Spleen (tissue), 13 donors: ENCODE measurements at places on chromosomes 6 and 20. TPM values are rescaled to one million over a fixed set of nuclear protein-coding genes. Genes with fewer than 3 reads are reported as not detected.
A peak's percentile ranks its signal among the peaks of the same experiment; 100 is the strongest.

The ATP6V1G2 gene
- 2.8 TPM for total RNA-seq

The DLL1 gene
- total RNA-seq, result 106 TPM

The RIMS4 gene
- total RNA-seq, result not detected

The TGM3 gene
- total RNA-seq, result not detected

The OR2H1 gene
- not detected for total RNA-seq

The GPLD1 gene
- 2.0 TPM for total RNA-seq

The ALDH8A1 gene
- 0.52 TPM for total RNA-seq

The RRBP1 gene
- total RNA-seq, result 78.8 TPM

The PPP2R5D gene
- 40.2 TPM for total RNA-seq

The CCR6 gene
- 37.0 TPM for total RNA-seq

The SPATS1 gene
- total RNA-seq, result not detected

- no peak overlapping the region for H3K4me3 ChIP-seq
- H3K27ac ChIP-seq, result no peak overlapping the region
- no peaks in the 10 kb centered on the region for H3K36me3 ChIP-seq
- H3K4me1 ChIP-seq, result no peaks in the 10 kb centered on the region
These were observed 168.9 kb upstream of the COL21A1 start for GRCh38 chr6:56416247-56416646.

GRCh38 chr6:44800784-44801592 is 413.5 kb downstream of the CDC5L start:
- no peak overlapping the region for H3K4me3 ChIP-seq
- H3K36me3 ChIP-seq, result no peaks in the 10 kb centered on the region
- H3K4me1 ChIP-seq, result no peaks in the 10 kb centered on the region
- no peak for DNase-seq

GRCh38 chr20:46835418-46835817 is 59.2 kb upstream of the EYA2 start:
- DNase-seq, result no peak
- H3K4me3 ChIP-seq, result no peak overlapping the region
- H3K27me3 ChIP-seq, result no peaks in the 10 kb centered on the region
- H3K27ac ChIP-seq, result no peak overlapping the region
- no peaks in the 10 kb centered on the region for H3K36me3 ChIP-seq

GRCh38 chr6:8914700-8915099 is 479.4 kb upstream of the SLC35B3 start:
- DNase-seq, result no peak
- H3K4me1 ChIP-seq, result no peaks in the 10 kb centered on the region
- no peaks in the 10 kb centered on the region for H3K36me3 ChIP-seq

DNA sequence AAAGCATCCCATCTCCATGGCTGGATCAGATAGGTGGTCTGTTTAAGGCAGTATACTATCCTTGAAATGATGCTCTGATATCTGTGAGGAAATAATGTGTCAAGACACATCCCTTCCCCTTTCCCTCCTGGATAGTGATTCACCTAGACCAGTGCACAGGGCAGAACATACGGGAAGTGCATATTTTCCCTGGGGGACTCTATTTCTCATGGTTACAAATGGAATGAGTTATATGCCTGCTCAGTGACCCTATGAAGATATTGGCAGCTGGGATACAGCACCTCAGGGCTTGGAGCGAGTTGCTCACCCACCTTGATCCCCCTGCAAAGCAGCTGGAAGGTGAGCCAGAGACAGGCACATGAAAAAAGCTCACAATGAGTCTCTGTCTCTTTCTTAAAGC is 67.5 kb upstream of the PRL start:
- H3K36me3 ChIP-seq, result no peaks in the 10 kb centered on the region
- DNase-seq, result no peak
- no peaks in the 10 kb centered on the region for H3K4me1 ChIP-seq
- H3K27ac ChIP-seq, result no peak overlapping the region
- H3K4me3 ChIP-seq, result no peak overlapping the region
- H3K27me3 ChIP-seq, result no peaks in the 10 kb centered on the region

GRCh38 chr20:35518955-35519354 is 10.5 kb downstream of the C20orf173 start:
- H3K27me3 ChIP-seq, result no peaks in the 10 kb centered on the region
- H3K36me3 ChIP-seq, result peaks cover 16% of the 10 kb centered on the region
- H3K27ac ChIP-seq, result no peak overlapping the region
- no peak overlapping the region for H3K4me3 ChIP-seq

- H3K4me3 ChIP-seq, result no peak overlapping the region
- H3K36me3 ChIP-seq, result no peaks in the 10 kb centered on the region
- no peaks in the 10 kb centered on the region for H3K27me3 ChIP-seq
- DNase-seq, result no peak
These were observed 299.3 kb upstream of the ECI2 start for GRCh38 chr6:4434655-4435054.

GRCh38 chr6:17066610-17067009 is 35.2 kb upstream of the STMND1 start:
- DNase-seq, result no peak
- no peaks in the 10 kb centered on the region for H3K36me3 ChIP-seq

- no peaks in the 10 kb centered on the region for H3K27me3 ChIP-seq
- no peak for DNase-seq
- no peak overlapping the region for H3K27ac ChIP-seq
- peaks cover 18% of the 10 kb centered on the region for H3K4me1 ChIP-seq
- no peak overlapping the region for H3K4me3 ChIP-seq
These were observed 34.9 kb upstream of the SHLD1 start for GRCh38 chr20:5715071-5715841.

DNA sequence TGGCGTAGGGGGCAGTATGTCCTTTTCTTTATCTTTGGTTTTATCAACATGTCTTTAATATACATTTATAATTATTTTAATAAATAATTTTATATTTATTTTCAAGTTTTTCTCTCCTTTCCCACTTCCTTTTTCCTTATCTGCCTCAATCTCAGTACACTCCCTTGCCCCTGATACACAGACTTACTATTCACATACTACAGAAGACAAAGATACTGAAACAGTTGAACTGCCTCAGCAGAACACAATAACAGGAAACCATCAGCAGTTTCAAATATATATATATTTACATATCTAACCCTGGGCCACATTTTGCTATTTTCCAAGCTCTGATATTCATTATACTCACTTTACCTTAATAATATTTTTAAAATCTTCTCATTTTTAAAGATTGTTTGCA is 19.8 kb downstream of the IBTK start:
- peaks cover 3% of the 10 kb centered on the region for H3K36me3 ChIP-seq
- H3K27ac ChIP-seq, result no peak overlapping the region
- H3K27me3 ChIP-seq, result no peaks in the 10 kb centered on the region
- no peaks in the 10 kb centered on the region for H3K4me1 ChIP-seq
- no peak for DNase-seq
- no peak overlapping the region for H3K4me3 ChIP-seq

DNA sequence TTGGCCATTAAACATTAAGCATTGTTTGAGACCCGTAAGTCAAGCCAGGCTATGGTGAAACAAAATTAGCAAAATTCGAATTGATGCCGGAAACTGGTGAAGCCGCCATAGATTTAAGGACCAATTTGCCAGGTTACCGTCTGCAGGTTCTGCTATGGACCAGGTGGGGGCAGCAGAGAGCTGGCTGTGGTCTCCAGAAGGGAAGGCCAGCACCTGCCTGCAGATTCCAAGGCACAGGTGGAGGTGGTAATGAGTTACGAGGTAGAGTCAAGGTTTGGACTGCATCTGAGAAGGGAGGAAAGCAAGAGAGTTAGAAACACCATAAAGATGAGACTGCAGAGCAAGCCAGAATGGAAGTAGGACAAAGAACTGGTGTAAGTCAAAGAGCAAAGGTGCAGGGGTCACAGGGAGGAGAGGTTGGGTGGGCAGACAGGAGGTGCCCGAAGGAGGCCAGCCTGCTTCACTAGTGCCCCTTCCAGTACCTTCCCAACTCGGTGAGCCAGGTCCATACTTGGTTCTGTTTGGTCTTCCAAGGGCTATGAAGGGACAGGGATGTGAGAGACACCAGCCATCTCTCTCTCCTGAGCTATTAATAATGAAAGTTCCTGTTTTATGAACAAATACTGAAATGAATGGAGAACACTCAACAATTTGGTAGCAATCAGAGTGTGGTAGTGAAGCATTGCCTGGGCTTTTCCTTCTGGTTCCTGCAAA is 131.6 kb upstream of the ESR1 start:
- H3K27me3 ChIP-seq, result no peaks in the 10 kb centered on the region
- H3K4me1 ChIP-seq, result peaks cover 5% of the 10 kb centered on the region
- peak; percentile 82 for DNase-seq
- no peaks in the 10 kb centered on the region for H3K36me3 ChIP-seq
- H3K27ac ChIP-seq, result no peak overlapping the region

DNA sequence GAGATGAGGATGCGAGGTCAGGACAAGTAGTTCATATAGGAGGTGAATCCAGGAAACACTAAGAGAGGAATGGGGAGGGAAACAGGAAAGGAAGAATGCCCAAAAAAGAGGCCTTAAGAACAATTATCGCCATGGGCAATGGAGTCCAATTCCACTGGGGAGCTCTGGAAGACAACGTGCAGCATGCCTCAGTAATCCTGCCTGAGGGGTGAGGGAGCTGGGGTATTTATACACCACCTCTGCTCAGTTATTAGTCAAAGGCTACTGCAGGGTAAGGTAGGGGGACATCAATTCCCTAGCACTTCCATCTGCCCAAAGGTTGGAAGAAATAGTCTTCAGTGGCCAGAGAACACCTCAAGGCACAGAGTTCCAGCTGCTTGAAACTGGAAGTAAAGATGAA is 96.4 kb downstream of the ZNF217 start:
- no peaks in the 10 kb centered on the region for H3K36me3 ChIP-seq
- H3K4me1 ChIP-seq, result no peaks in the 10 kb centered on the region
- H3K4me3 ChIP-seq, result no peak overlapping the region
- no peak overlapping the region for H3K27ac ChIP-seq

DNA sequence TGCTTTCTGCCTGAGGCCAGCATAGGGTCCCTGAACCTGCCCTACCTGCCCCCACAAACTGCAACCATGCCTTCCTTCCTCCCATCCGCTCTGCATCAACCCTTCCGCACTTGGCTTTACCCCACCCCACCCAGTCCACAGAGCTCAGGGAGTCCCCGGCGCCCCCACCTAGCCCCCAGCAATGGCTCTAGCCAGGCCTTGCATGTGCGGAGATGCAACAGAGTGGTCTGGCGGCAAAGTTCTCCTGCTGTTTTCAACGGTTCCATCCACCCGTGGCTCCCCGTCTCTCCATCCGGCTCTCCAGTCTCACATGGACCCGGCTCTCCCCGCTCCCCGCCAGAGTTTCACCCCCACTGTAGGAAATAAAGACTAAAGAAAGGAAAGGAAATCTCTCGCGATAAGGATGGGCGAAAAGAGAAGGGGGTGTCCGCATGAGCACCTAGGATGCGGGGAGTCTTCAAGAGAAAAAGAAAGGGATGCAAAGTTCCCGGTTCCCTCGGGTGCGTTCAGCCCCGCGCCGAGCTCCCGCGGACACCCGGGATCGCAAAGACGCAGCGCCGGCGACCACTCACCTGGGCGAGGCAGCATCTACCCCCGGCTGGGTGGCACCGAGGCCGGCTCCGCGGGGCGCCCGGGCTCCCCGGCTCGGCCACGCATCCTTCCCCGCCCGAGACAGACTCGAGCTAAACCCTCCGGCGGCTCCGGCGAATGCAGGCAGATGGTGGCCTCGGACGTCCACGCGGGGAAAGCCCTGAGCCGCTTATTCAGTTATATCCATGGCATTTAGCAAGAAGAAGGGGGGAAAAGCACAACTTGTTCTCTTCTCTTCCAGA is 579 bp downstream of the LRFN2 start:
- no peaks in the 10 kb centered on the region for H3K36me3 ChIP-seq
- peak overlapping the region; percentile 49 for H3K4me3 ChIP-seq
- H3K27ac ChIP-seq, result peak overlapping the region; percentile 74
- H3K4me1 ChIP-seq, result peaks cover 17% of the 10 kb centered on the region
- DNase-seq, result no peak
